HT-29 (cell line): ENCODE measurements at places on chromosomes 7 and 10.
A peak's percentile ranks its signal among the peaks of the same experiment; 100 is the strongest.

GRCh38 chr10:77111611-77112550 lies 525.7 kb downstream of the KCNMA1 start:
- DNase-seq = peak; percentile 53

DNA sequence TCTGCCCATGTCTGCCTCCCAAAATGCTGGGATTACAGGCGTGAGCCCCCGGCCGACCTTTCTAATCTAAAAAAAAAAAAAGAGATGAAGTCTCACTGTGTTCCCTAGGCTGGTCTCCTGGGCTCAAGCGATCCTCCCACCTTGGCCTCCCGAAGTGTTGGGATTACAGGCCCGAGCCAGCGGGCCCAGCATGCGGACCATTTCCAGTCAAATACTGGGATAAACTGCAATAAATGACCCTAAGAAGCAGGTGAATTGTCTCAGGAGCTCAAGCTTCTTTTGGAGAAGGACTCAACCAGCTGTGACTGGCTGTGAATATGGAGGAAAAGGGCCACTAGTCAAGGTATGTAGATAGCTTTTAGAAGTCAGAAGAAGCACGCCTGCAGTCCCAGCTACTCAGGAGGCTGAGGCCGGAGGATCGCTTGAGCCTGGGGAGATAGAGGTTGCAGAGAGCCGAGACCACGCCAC lies 550 bp upstream of the CREM start:
- no peak for DNase-seq

DNA sequence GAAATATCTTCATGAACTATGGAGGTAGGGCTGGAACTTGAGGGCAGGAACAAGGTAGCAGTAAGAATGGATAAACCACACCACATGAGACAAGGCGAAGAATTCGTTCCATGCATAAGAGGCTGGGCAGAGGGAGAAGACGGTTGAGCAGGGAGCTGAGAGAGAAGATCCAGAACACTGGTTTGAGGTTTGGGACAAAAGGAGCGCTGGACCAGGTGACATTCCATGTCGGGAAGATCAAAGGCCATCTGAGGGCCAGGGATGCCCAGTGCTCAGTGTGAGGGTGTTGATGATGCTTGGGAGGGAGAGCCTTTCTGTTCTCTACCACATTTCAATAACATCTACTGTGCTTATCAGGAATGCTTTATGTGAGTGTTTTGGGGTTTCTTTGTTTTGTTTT lies 52.8 kb downstream of the WIPF3 start:
- no peak for DNase-seq

- DNase-seq = no peak
These were observed 256.9 kb upstream of the FZD1 start for GRCh38 chr7:91007371-91007770.

DNA sequence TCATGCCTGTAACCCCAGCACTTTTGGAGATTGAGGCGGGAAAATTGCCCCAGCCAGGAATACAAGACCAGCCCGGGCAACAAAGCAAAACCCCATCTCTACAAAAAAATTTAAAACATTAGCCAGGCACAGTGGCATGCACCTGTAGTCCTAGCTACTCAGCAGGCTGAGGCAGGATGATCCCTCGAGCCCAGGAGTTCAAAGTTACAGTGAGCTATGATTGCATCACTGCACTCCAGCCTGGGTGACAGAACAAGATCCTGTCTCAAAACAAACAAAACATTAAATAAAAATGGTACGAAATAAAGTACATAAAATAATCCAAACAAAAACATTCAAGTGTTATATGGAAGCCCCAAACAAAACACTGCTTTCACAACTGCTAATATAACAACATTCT lies 125.0 kb downstream of the SNX13 start:
- no peak for DNase-seq

GRCh38 chr7:53657586-53657985 lies 622.2 kb downstream of the POM121L12 start:
- DNase-seq = no peak

DNA sequence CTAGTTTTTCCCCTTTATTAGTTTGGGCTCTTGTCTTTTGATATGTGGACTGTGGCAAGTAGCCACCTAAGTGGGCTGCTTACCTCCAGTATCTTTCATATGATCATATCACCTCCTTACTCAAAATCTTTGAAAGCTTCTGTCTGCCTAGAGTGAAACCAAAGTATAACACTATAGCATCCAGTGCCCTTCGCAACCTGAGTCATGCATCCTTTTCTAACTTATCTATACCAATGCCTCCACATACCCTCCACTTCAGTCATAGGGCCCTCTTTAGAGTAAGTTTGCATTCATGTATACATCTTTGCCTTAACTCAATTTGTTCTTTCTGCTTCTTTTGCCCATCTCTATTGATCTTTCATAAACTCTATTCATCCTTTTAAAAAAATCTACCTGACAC lies 15.7 kb upstream of the MACC1 start:
- no peak for DNase-seq

DNA sequence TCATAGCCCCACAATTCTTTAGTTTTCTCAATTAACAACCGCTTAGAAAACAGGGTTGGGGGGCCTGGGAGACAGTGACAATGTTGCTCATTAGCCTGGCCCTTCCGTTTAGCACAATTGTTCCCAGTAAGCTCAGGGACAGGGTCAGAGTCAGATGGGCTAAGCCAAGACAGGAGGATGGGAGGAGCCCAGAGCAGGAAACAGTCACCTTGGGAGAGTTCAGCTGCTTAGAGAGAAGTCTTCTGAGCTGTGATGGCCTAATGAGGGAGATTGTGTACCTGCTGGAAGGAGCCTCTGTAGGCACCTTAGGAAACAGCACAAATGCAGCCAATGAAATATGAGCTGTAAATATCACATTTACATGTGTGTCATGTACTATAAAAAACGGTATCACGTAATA lies 35.9 kb downstream of the SVOPL start:
- no peak for DNase-seq

DNA sequence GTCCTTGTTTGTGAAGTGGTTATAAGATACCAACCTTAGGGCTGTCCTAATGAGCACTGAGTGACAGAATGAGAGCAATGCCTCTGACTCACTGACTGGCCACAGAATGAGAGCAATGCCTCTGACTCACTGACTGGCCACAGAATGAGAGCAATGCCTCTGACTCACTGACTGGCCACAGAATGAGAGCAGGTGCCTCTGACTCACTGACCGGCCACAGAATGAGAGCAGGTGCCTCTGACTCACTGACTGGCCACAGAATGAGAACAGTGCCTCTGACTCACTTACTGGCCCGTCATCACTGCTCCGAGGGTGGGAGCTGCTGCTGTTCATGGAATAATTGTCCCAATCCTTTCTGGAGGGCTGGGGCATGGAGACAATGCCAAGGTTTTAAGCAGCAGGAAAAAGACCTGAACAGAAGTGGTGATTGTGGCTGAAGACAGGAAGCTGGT lies 265.2 kb upstream of the PPP2R2D start:
- no peak for DNase-seq

DNA sequence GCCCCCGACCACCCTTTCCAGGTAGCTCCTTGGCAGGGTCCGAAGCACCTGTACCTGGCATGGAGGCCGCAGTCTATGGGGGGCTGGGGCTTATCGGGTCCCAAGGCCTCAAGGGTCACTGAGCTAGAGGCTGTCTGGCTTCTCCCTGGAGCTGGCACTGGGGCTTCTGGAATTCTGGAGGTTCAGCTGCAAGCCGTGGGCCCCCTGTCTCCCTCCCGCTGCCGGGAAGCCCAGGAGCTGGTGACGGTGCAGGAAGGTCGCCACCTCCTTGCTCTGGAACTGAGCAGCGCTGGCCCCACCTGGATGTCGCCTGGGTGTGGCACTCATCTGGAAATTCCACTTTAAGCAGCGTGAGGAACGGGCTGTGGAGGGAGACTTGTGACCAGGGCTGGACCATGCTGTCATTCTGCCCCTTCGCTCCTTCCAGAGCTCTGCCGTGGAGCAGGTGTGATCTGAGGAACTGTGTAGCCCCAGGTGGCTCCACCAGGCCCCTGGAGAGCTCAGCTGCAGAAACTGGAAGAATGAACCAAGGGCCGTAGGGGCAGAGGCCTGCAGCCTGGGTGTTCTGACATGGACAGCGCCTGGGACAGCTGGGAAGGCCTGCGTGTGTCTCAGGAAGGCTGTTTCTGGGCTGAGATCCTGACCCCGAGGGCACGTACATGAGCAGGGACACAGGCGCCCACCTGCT lies 129.7 kb upstream of the PPP2R2D start:
- DNase-seq = no peak

DNA sequence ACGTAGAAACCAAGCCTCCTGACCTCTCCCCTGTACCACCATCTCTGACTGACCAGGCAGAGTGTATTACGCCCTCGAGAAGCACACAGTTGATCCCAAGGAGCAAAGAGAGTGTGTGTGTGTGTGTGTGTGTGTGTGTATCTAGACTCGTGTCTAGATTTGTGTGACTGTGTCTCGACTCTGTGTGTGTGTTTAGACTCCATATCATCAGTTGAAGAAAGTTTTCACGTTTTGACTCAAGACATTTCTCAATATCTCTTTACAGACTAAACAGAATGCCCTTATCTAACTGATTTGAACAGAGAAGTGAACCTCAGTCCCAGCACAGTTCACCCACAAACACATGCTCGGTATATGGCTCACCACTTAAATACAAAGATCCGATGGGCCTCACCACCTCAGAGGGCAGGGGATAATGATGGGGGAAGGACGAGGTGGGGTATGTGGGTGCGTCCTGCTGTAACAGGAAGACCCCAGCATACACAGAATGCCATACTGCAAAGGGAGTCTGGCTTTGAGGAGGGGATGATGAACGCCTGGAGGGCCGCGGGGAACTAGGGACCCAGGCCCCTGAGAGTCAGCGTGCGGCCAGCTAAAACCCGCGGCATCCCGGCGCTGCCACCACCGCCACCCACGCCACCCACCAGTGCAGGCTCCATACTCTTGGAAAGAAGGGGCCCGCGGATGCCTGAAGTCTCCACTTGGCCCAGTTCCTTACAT lies 780 bp downstream of the ALDH18A1 start:
- DNase-seq = peak; percentile 57

DNA sequence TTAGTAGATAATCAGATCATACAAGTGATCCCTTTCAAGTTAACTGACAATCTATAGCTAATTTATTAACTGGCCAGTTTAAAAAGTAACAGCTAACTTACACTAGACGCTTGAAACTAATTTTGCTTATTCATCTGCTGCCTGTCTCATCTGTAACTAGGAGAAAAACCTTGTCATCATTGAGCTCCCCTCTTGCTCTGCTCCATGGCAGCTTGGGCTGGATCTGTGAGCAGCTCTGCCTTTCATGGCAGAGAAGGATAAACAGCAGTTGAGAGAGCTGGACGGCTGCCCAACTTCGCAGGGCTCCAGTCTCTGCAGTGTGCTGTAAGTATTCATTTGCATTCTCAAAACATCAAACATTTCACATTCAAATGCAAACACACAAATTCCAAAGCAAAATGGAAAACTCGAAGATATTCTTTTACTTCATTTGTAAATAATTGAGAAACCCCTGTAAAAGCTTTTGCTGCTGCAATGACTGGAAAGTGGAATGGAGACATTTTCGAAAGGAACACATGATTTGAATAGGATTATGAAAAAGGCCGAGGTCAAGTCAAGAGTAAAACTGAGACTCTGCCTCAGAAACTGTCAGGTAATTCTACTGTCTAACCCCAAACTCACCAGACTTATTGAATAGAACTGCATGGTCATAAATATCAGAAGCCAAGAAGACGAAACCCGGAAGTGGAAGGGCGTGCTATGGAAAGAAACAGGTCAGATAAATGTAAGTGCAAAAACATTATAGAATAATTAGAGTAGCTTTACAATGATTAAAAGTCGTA lies 17.6 kb downstream of the SLC35B4 start:
- no peak for DNase-seq

- DNase-seq = no peak
These were observed 82.1 kb downstream of the TRIM24 start for GRCh38 chr7:138542183-138542582.

DNA sequence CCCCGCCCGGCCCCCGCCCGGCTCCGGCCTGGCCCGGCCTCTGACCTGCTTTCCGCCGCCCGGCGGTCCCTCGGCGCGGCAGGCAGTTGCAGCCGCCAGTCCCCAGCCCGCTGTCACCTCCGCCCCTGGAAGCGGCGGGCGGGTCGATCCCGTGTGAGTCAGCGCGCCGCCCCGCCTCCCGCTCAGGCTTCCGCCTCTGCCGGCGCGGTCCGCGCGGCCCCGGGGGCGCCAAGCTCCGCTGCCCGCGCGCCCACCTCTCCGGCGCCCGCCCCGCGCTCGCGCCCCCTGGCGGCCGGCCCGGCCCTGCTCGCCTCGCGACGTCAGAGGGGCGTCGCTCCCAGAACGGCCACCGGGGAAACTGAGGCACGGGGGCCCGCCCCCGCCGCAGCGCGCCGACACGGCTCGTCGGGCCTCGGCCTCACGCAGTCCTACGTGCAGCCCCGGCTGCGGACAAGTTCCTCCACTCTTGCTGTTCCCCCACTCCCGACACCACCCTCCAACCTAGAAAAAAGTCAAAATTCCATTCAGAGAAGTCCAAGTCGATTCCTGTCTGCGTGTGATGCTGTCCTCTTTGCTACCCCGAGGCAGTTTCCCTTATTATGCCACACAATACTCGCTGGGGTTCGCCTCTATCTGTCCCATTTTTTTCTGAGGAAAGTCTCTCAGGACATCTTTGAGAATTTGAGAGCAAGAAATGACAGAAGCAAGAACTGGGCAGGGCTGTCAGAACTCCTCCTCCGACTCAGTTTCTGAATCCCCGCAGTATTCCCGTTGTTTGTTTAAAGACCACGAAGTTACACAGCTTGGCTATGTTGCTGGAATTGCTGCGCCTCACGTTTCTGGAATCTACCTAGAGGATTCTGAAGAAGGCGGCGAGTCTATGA lies at the start of gene DNMBP:
TSS of gene DNMBP (minus strand) at position 155 of the 884 bp plus-strand sequence. CDS start 37,823 bp downstream, outside the sequence.
- DNase-seq = peak; percentile 79

DNA sequence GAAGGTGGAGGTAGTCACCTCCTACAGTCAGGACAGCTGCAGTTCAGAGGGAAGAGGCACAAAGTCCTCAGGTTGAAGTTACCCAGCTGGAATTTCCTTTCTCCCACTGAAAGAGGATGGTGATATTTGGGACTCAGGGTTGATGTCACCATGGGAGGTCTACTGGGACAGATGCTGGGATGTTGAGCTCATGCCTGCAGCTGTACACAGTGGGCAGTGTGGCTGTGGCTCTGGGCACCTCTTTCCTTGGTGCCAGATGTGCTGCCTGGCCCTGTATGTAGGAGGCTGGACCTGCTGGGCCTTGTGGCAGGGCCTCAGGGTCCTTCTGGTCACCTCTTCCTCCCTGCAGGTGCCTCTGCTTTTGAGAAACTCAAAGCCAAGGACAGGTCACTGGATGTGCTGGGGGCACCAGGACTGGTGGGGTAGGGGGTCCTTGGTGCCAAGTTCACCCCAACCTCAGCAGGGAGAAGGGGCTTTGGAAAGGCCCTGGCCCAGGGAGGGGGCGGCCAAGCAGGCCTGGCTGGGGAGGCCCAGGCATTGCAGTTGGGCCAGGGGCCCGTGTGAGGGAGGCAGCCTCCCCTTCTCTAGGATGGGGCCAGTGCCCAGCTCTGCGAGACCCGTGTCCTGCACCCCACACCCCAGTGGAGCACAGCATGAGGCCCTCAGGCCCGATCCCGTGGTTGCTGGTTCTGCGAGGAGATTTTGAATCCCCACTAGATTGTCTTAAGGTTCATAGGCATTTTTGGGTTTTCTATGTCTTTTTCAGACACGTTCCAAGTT lies 103.1 kb downstream of the BMS1 start:
- DNase-seq = no peak
